ENCODE measurements at places on chromosomes 4 and X.

- no peak for DNase-seq
Observed at GRCh38 chr4:78032446-78032845, 24.7 kb upstream of the FRAS1 start.

GRCh38 chr4:77881460-77882295 is 19.0 kb downstream of the MRPL1 start:
- no peak for DNase-seq

GRCh38 chr4:123449780-123450179 is 53.2 kb downstream of the SPRY1 start:
- DNase-seq: no peak

- DNase-seq: no peak
Observed at GRCh38 chr4:87839592-87839946, 6.8 kb downstream of the MEPE start.

- no peak for DNase-seq
Observed at GRCh38 chr4:23972187-23972586, 82.3 kb upstream of the PPARGC1A start.

DNA sequence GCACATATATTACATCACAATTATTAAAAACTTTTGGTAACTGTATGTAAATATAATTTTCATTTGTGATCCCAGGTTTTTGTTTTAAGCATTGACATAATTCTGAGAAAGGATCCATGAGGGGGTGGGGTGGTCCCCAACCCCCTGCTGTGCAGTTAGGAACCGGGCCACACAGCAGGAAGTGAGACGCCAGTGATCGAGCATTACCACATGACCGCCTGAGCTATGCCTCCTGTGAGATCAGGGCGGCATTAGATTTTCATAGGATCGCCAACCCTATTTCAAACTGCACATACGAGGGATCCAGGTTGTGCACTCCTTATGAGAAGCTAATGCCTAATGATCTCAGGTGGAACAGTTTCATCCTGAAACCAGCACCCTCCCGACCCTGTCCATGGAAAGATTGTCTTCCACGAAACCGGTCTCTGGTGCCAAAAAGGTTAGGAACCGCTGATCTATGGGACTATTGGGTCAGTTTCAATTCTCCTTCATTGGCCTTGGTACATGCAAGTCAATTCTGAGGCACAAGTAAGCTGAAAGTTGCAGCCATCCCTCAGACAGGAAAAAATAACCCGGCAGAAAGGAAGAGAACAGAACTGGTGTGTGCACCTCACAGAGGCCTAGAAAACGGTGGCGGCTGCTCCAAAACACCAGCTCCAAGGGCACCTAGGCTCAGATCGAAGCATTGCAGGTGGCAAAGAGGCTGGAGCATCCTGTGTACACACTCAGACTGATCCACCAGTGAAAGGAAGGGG is 7.0 kb upstream of the TMSB4X start:
- no peak for DNase-seq

- DNase-seq: no peak
Observed at GRCh38 chr4:146548443-146548842, 26.7 kb upstream of the SLC10A7 start.

DNA sequence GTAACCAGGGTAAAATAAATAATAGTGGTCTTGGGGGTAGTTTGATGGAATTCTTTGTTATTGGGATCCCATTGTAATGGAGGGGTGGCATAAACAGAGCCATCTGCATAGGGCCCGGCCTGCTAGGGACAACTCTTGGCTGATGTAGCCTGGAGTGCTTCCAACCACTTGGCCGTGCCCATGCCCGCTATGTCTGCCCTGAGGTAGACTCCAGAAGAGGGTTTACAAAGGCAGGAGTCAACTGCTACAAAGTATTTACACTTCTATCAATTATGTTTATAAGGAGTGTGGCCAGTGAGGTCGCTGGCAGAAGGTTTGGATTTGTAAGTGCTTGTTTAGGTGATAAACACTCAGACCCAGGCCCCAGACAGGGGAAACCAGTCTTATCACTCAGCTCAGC is 8.1 kb downstream of the RASL11B start:
- DNase-seq: no peak

DNA sequence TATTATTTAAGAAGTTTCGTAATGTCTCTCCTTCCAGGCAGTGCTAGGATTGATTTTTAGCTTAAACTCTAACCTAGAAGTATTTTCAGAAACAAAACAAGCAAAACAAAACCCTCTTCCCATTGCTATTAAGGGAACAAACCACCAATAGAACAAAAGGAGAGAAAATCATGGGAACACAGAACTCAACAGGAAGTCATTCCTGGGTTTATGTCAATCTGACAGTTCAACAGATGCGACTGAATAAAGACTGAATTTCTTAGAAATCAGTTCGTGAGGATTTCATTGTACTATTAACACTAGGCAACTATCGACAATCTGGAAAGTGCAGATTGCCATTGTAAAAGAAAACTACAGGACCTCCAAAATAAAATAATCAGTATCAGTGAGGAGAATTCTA is 229.1 kb upstream of the SMIM31 start:
- DNase-seq: no peak

DNA sequence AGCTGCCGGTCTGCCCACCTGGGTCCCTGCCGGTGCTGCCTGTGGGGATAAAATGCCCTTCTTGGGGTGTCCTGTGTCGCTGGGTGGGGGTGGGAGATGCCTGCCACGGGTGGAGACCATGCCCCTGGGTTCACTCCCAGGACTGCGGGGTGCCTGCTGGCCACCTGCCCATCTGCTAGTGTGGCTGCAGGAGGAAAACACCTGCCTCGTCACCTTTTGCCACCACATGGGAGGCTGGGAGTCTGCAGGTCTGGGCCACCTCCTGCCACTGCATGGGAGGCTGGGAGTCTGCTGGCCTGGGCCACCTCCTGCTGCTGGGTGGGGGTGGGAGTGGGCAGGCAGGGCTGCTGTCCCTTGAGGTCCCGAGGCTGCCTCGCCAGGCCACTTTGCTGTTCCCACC is 58.8 kb upstream of the AFAP1 start:
- DNase-seq: no peak

DNA sequence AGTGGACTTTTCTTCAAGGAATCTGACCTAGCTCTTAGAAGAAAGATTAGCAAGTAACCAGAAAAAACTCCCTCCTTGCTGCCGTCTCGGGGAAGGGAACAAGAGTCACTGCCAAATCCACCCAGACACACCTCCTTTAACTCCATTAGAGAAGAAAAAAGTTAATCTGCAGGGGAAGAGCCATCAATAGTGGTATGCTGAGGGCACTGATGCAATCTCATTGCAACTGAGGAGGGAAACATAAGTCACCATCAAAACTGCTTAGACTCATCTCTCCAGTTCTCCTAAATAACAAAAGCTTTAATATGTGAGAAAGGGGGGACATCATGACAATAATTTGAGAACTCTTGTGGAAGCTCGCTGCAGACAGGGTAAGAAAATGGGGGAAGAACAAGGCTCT is 49.3 kb upstream of the MAGED4B start:
- no peak for DNase-seq

DNA sequence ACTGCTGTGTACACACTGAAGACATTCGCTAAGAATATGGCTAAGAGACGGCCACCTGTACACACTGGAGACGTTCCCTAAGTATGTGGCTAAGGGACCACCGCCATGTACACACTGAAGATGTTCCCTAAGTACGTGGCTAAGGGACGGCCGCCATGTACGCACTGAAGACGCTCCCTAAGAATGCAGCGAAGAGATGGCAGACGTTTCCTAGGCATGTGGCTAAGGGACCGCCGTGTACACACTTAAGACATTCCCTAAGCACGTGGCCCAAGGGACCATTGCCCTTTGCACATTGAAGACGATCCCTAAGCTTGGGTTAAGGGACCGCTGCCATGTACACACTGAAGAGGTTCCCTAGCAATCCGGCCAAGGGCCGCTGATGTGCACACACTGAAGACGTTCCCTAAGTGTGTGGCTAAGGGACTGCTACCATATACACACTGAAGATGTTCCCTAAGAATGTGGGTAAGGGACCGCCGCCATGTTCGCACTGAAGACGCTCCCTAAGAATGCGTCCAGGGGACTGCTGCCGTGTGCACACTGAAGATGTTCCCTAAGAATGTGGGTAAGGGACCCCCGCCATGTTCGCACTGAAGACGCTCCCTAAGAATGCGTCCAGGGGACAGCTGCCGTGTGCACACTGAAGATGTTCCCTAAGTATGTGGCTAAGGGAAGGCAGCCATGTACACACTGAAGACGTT is 36.7 kb downstream of the DHRSX start:
- DNase-seq: no peak

DNA sequence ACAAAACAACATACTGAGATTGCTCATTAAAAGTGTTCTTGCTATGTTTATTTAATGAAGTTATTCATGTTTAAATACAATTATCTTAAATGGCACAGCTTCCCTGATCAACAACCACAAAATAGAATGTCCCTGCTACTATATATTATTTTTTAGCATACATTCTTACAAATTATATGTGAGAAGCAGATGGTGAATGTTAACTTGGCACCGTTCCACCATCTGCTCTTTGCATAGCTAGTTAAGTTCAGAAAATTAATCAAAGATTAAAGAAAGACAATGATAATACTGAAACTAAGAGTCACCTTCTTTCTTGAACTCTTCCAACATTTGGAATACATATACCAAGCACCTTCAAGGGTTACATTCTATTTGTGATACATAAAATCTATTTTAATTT is 94.2 kb downstream of the PPP3CA start:
- DNase-seq: no peak

DNA sequence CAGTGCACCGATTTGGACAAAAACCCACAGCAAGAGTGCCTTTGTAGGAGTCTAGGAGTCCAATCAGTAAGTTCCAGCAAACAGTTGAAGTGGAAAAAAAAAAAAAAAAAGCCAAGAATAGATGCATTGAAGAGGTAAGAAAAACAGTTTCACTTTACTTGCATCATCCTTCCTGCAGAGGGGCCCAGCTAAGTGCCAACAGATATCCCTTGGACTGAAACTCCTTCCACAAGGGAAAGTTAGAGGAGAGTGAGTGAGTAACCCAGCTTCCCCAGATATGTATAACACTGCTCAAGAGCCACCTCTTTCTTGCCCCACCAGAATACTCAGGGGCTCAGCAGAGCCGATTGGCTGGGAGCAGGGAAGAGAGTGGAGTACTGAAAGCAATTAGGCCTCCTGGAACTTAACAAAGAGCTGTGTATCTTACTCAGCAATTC is 617.7 kb upstream of the SMIM31 start:
- no peak for DNase-seq

GRCh38 chrX:18098763-18099162 is 121.9 kb downstream of the BEND2 start:
- no peak for DNase-seq

DNA sequence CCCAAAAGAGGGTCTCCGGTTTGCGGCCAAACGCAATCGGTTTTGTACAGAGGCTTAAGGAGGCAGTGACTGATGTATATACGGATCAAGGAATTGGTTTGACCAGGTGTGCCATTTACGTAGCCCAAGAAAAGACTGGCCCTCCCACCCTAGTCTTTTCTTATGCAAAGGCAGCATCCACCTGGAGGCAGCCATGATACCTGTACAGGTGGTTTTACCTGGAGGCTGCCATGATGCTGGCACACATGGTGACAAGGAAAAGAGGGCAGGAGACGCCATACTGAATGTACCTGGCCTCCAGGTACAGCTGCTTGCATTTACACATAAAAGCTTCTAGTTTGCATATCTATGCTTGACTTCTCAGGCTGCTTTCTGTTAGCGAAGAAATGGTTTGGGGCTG is 917.7 kb upstream of the INTU start:
- no peak for DNase-seq

DNA sequence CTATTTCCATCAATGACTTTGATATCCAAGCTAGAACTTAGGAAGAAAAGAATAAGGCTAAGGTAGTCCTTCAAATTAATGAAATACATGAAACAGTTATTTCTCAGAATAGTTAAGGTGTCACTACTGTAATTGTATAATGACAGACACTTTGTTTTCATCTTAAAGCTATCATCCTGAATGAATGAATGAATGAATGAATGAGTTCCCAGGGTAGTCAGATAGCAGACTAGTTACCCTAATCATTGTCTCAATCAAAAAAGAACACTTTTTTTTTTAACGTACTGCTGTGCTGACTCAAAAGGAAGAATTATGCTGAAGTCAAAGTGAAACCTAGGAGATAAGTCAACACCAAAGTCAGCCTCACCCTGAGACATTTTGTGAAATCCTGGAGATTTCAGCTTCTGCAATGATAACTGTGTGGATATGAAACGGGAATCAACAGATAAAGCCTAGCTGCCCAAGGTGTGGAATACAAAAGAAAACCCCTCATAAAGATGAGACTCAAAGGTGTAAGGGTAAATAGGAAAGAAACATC is 68.3 kb upstream of the CNKSR2 start:
- no peak for DNase-seq

GRCh38 chrX:121301822-121302221 is 254.4 kb downstream of the GLUD2 start:
- DNase-seq: no peak

DNA sequence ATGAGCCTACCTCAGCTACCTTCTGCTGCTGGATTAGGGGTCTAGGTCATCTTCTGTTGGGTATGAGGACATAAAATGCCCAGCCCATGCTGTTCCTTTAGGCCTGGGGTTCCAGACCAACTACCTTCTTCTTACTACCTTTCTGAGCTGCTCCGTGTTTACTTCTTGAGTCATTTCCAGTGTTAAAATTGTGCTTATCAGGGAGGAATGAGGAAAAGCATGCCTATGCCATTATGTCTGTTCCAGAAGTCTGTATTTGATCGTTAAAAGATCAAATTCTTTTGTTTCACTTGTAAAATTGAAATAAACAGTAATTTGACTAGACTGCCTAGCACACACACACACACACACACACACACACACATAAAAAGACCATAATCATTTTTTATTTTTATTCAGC is 1912.7 kb upstream of the TENM3 start:
- no peak for DNase-seq

- DNase-seq: no peak
Observed at GRCh38 chr4:82045267-82045666, 328.5 kb downstream of the HNRNPD start.

GRCh38 chr4:163474027-163474426 is 473 bp upstream of the TKTL2 start:
- DNase-seq: no peak

GRCh38 chr4:174460684-174461083 is 61.6 kb downstream of the HPGD start:
- no peak for DNase-seq

GRCh38 chrX:41718481-41719235 is 5.3 kb upstream of the GPR82 start:
- DNase-seq: no peak

GRCh38 chrX:25860322-25860721 is 277.8 kb upstream of the MAGEB18 start:
- DNase-seq: no peak

All from CD4-positive, alpha-beta T cell treated with Interleukin-10 for 1 hour (primary cell).